ENCODE measurements at places on chromosomes 12 and 14.

GRCh38 chr14:89922031-89922907, 32.3 kb downstream of the EFCAB11 start:
- no peak for DNase-seq

GRCh38 chr12:127654383-127654985, 612.5 kb upstream of the TMEM132C start:
- DNase-seq, result no peak

GRCh38 chr14:71758229-71758951, 173.8 kb upstream of the RGS6 start:
- DNase-seq, result peak; percentile 33

- DNase-seq, result no peak
Measured at GRCh38 chr14:52111583-52111982, 42.7 kb upstream of the NID2 start.

- DNase-seq, result peak; percentile 96
Measured at GRCh38 chr14:24135834-24136683, at the start of gene PSME1. PSME1 (plus strand) TSS chr14:24136194; CDS start chr14:24136263, 69 bp downstream.

DNA sequence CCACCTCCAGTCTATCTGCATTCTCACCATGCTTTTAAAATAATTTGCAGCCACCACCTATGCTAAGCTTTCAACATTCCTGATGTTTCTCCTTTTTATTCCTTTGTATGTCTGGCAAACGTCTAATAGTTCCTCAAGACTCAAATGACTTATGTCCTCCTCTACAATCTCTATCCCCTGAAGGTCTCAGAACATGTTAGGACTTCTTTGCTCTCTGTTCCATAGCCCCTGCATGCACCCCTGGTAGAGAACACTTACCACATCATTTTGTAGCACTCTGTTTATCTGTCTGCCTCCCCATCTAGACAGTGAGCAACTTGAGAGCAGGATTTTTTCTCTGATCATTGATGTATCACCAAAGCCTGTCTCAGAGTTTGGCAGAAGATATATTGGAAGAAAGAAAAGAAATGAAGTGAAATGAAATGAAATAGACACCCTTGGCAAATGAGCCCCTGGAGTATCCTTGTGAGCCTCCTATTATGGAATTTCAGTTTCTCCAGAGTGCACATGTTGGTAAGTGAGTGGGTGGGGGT, 1231.2 kb upstream of the FLRT2 start:
- DNase-seq, result no peak

GRCh38 chr12:5584412-5585175, 152.7 kb downstream of the NTF3 start:
- DNase-seq, result no peak

DNA sequence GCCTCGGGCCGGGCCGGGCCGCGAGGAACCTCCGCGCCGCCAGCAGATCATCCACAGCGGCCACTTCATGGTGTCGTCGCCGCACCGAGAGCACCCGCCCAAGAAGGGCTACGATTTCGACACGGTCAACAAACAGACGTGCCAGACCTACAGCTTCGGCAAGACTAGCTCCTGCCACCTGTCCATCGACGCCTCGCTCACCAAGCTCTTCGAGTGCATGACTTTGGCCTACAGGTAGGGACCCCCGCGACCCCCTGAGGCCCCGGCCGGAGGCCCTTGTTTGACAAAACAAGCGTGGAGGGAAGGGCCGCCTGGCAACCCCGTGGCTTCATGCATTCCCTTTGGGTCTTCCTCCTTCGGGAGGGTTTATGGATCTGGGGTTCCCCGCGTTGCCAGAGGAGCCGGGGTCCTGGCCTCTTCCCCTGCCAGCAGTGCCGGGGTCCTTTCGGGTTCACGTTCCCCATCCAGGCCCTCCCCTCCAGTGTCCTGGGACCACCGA, 526 bp downstream of the MLXIP start:
- peak; percentile 48 for DNase-seq

GRCh38 chr12:88559772-88560171, 20.5 kb downstream of the KITLG start:
- DNase-seq, result no peak

DNA sequence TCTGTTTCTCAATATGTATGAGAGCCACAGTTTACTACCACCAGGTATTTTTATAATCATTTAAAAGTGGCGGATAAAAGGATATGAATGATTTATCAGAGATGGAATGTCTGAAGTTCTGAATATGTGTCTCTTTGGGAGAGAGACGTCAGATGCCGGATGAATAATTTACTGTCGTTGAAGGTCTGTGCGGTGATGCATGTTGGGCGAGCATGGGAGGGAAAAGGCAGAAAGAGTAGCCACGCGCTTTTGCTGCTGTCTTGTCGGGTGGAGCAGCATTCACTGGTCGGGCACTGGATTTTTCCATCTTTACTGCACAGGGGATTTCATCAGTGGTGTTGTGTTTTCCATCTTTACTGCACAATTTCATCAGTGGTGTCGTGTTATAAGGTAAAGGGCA, 65.6 kb downstream of the SYNE2 start:
- DNase-seq, result no peak

- no peak for DNase-seq
Measured at GRCh38 chr12:52499806-52500560, 6.9 kb upstream of the KRT6A start.

GRCh38 chr12:31626270-31626995, 33.1 kb upstream of the ETFBKMT start:
- no peak for DNase-seq

- no peak for DNase-seq
Measured at GRCh38 chr14:92650581-92651105, 97.8 kb downstream of the LGMN start.

DNA sequence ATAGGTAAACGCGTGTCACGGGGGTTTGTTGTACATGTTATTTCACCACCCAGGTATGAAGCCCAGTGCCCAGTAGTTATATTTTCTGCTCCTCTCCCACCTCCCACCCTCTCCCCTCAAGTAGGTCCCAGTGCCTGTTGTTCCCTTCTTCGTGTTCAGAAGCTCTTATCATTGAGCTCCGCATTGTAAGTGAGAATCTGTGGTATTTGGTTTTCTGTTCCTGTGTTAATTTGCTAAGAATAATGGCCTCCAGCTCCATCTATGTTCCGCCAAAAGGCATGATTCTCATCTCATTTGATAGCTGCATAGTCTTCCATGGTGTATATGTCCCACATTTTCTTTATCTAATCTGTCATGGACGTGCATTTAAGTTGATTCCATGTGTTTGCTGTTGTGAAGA, 6.9 kb upstream of the GPRC5D start:
- DNase-seq, result no peak

- DNase-seq, result no peak
Measured at GRCh38 chr14:36394593-36394992, 74.2 kb upstream of the MBIP start.
